ENCODE measurements at places on chromosomes 12 and 14. TPM values are rescaled to one million over a fixed set of nuclear protein-coding genes. Genes with fewer than 3 reads are reported as not detected.

The PELI2 gene
- under 0.01 TPM for total RNA-seq

The DPPA3 gene
- not detected for total RNA-seq

The DAO gene
- total RNA-seq = not detected

The TRPV4 gene
- total RNA-seq = 2.5 TPM

The LHX5 gene
- total RNA-seq = 1.2 TPM

The SLC6A15 gene
- 3.8 TPM for total RNA-seq

The PRB2 gene
- not detected for total RNA-seq

The SERPINA4 gene
- not detected for total RNA-seq

The OR4E2 gene
- not detected for total RNA-seq

The IL22 gene
- not detected for total RNA-seq

The GSC gene
- 3.0 TPM for total RNA-seq

The TEX52 gene
- total RNA-seq = not detected

The BCL11B gene
- 2.0 TPM for total RNA-seq

The PRR4 gene
- 0.98 TPM for total RNA-seq

The CLSTN3 gene
- 39.4 TPM for total RNA-seq

The DBX2 gene
- total RNA-seq = not detected

The TBC1D30 gene
- 0.11 TPM for total RNA-seq

The CLEC1B gene
- total RNA-seq = 0.33 TPM

The ABHD12B gene
- total RNA-seq = not detected

Data from placental epithelial cell (primary cell).